ENCODE measurements at places on chromosomes 11 and 22.

DNA sequence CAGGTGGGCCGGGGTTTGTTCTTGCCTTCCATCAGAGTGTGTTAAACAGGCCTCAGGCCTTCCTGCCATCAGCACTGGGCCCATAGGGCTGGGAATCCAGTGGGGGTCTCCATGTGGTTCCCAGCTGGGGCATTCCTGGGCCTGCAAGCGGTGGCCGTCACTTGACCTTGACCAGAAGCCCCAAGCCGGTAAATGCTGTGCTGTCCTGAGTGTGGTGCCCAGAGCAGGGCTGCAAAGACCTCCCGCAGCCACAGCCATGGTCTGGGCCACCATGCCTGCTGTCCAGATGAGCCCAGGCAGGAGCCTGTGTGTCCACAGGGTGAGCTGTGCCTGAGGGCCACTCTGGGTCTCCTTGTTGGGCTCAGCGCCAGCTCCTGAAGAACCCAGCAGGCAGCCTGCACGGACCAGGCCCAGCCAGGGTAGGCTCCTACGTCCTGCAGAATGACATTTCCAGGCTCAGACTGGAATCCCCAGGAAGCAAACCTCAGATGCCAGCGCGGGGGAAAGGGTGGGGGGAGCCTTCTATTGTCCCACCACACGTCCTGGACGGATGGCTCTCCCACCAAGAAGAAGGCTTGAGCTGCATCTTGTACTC, 117.3 kb downstream of the KCNQ1OT1 start:
- DNase-seq = no peak

DNA sequence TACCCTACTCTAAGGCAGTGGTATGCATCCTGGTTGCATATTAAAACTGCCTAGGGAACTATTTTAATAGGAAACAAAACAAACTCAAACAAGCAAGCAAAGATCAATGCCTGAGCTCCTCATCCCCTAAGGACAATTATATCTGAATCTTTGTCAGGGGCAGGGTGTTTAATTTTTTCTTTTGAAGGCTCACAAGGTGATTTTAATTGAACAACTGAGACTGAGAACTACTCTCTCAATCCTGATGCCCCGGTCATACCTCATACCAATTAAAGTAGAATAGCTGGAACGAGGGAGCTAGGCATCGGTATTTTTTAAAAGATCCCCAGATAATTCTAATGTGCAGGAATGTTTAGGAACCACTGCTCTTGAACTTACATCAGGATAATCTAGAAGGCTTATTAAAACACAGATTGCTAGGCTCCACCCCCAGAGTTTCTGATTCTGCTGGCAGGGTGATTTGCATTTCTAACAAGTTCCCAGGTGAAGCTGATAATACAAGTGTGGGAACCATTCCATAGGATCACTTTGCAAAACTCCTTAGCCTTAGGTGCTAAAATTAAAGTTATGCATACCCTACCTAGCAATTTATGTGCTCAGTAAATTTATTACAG, 416.5 kb downstream of the GUCY1A2 start:
- no peak for DNase-seq

DNA sequence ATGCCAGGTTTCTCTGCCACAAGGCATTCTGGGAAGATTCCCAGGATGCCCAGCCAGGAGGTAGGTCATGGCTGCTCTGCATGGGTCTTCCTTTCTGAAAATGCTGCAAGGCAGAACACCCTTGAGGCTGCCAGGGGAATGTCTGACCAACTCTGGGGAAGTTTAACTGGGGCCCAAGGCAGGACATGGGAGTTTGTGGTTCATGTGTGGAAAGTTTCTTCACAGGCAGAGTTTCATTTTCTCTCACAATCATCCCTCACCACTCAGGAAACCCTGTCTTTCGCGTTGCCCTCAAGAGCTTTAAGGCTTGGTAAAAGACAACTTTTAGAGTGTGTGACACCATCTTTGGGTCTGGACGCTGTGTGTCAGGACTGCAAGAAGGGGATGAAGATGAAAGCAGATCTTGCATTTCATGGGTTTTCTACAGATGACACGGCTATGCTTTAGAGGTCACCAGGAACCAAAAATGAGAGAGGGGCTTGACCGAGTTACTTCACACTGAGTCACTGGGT, 133.5 kb downstream of the CD44 start:
- DNase-seq = peak; percentile 25

DNA sequence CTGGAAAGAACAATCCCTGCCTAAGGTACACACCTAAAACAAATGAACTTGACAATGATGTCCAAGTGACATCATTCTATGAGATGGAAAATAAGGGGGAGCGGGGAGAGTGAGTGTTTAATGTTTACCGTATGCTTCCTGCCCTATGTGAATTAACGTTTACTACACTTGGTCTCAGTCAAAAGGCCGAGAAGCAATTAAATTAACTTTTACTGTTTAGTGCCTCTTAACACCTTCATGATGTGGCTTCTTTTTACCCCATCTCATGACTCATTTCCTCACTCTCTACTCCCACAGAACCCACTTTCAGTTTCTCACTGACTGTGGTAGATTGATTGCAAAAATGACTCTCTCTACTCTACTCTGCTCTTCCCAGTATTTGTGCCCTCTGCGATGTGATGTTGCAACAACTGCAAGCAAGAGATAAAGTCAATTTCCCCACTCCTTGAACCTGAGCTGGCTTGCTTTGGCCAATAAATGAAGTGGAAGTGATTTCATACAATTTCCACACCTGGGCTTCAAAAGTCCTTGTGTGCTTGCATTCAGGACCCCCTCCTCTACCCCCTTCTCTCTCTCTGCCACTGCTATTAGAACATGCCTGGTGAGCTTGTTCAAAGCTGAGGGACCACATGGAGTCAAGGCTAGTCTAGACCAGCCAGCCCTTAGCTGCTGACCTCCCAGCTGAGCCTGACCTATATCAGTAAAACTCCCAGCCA, 11.6 kb upstream of the ALKBH3 start:
- DNase-seq = no peak

DNA sequence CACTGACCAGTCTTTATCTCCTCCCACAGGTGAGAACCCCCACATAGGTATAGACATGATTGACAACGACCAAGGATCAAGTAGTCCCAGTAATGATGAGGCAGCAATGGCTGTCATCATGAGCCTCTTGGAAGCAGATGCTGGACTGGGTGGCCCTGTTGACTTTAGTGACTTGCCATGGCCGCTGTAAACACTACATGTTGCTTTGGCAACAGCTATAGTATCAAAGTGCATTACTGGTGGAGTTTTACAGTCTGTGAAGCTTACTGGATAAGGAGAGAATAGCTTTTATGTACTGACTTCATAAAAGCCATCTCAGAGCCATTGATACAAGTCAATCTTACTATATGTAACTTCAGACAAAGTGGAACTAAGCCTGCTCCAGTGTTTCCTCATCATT, 76.5 kb downstream of the BTBD10 start:
- no peak for DNase-seq

DNA sequence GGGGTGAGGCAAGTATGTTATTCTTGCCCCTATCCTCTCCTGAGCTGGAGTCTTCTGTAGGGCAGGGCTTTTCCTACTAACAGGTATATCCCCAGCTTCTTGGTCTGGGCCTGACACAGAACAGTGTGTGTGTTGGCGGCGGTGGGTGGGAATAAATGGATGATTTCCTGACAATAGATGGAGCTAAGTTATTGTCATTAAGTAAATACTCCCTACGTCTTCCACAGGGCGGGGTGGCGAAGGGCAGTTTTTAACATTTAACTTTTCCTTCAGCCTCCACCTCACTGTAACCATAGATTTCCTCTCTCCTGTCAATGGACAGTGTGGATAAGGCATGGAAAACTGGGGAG, 11.7 kb upstream of the SMPD1 start:
- DNase-seq = no peak

DNA sequence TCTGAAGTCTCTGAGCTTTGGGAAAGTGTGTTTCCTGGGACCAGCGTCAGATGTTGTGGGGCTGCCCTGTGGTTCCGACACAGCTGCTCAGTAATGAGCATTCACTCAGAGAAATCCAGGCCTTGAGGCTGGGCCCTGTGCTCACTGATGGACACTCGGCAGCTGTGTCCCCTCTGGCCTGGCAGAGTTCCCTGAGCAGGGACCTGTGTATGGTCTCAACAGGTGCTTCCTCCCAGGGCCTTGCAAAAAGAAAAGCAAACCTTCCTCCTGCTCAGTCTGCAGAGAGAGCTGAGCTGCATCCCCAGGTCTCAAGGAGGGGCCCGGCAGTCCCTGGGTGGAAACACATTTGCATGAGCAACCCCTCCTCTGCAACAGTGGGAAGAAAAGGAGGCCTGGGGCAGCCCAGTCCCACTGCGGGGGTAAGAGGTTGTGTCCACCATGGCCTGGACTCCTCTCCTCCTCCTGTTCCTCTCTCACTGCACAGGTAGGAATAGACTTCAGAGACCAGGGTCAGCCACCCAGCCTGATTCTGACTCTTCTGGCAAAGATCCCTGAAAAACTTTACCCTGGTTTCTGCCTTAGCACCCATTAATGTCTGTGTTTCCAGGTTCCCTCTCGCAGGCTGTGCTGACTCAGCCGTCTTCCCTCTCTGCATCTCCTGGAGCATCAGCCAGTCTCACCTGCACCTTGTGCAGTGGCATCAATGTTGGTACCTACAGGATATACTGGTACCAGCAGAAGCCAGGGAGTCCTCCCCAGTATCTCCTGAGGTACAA, 131.2 kb downstream of the VPREB1 start:
- no peak for DNase-seq

- DNase-seq = no peak
These were observed 42.9 kb downstream of the YWHAH start for GRCh38 chr22:31987218-31987617.

GRCh38 chr11:110519796-110520195, 90.0 kb downstream of the FDX1 start:
- DNase-seq = no peak

GRCh38 chr11:113667801-113668200, 38.3 kb downstream of the TMPRSS5 start:
- DNase-seq = no peak

GRCh38 chr11:86218125-86219084, 26.1 kb upstream of the EED start:
- DNase-seq = peak; percentile 59

DNA sequence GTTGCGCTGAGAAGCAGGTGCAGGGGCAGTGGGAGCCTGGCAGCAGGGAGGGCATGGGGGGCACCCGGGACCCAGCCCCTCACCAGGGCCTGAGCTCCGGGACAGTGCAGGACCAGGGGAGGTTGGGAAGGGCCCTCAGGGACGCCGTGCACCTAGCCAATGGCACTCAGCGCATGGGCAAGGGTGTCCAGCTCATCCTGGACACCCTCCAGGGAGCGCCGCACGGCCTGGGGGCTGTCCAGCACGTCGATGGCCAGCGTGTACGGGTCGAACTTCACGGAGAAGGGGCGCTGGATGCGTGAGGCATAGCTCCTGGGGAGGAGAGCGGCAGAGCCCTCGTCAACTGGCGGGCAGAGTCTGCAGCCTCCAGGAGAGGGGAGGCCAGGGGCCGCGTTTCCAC, 3.1 kb upstream of the INS start:
- no peak for DNase-seq

GRCh38 chr22:46185283-46185682, 35.0 kb downstream of the PPARA start:
- DNase-seq = no peak

All from stimulated activated CD4-positive, alpha-beta T cell treated with anti-CD3 and anti-CD28 coated beads, Interleukin-4, amount 100 ng/mL, for 1 hour (primary cell).